Omental fat pad (tissue), 4 donors: ENCODE measurements at places on chromosomes 12 and 14. TPM values are rescaled to one million over a fixed set of nuclear protein-coding genes. Genes with fewer than 3 reads are reported as not detected.

NPFF gene
- total RNA-seq, result not detected

TAS2R13 gene
- total RNA-seq, result 1.8 TPM

ANKRD33 gene
- not detected for total RNA-seq

AQP6 gene
- not detected for total RNA-seq

ENO2 gene
- total RNA-seq, result 5.8 TPM
